ENCODE measurements at places on chromosomes 13 and 19.

- DNase-seq = peak; percentile 19
Measured at GRCh38 chr19:47765523-47766358, 12.8 kb upstream of the SELENOW start.

GRCh38 chr13:44106266-44107152, 226.8 kb downstream of the LACC1 start:
- DNase-seq = no peak

DNA sequence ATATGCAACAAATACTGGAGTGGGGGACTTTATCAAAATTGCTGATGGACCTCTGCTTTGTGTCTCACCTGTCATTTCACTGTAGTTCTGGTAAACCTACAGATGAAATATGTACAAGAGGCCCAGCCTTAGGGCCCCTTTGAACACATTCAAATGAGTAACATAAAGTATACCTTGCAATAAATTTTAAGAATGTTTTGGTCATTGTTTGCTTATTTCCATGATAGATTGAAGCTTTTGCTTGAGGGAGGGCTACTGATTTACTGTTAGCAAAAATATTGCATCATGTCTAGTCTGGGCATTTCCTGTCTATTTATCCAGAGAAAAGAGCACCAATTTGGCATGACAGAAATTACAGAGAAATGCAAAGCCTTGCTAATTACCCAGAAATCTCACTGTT, 705.5 kb upstream of the PCDH9 start:
- no peak for DNase-seq

DNA sequence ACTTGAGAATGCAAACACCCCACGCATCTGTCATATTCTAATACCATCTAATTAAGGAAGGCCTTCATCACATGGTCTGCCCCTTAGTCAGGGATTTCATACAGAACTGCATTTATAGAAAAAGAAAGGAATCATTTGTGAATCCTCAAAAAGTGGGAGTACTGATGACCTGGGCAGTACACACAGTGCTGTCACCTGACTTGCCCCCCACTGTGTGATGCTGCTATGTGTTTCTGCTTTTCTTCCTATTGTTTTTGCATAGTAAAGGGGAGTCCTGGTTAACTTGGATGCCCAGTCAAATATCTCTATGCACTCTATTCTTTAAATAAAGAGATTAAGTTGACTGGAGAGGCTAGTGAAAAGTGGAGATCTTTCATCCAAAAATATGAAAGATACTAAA, 1921.2 kb upstream of the PRR20A start:
- no peak for DNase-seq

GRCh38 chr19:42129399-42130253, 2.6 kb downstream of the POU2F2 start:
- DNase-seq = no peak

GRCh38 chr13:76677043-76677442, 209.2 kb downstream of the KCTD12 start:
- peak; percentile 64 for DNase-seq

All from astrocyte of the cerebellum (primary cell).